ENCODE measurements at places on chromosomes 1 and 21.

DNA sequence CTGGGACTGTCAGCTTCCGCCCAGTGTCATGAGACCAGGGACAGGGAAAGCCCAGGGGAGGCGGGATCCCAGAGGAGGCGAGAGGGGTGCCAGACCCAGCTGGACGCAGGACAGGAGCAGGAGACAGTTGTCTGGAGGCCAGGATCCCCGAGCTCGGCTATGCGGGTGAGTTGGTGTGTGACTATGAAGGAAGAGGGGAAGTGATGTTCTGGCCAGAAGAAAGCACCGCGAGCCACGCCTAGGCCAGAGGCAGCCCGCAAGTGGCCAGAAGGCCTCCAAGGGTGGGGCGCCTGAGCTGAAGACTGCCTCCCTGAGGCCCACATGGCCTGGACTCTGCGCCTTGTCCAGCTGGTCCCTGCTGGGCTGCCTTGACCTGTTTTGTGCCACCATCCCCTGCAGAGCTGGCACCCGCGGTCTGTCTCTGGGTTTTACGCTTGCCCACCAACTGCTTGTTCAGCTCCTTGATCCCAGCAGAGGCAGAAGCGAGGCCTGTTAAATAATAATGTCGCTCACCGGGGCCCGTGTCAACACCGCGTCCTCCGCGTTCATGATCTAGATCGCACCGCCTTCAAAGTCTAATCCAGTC, 85.2 kb upstream of the ACTL8 start:
- DNase-seq = no peak

DNA sequence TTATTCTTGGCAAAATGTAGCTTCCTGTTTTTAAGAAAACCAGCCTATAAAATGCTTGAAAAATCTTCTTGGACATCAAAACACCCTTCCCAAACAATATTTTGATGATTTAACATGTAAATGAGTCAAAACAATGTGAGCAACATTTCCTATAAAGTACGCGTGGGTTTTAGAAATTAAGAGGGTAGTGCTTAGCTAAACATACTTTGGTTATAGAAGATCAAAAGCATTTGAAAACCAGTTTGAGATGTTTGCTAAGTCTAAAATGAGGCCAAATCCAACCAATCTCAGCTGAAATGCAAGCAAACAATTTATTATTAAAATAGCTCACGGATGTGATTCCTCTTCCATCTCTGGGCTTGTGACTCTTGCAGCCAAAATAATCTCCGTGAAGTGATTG, 350.4 kb downstream of the TGFB2 start:
- no peak for DNase-seq

DNA sequence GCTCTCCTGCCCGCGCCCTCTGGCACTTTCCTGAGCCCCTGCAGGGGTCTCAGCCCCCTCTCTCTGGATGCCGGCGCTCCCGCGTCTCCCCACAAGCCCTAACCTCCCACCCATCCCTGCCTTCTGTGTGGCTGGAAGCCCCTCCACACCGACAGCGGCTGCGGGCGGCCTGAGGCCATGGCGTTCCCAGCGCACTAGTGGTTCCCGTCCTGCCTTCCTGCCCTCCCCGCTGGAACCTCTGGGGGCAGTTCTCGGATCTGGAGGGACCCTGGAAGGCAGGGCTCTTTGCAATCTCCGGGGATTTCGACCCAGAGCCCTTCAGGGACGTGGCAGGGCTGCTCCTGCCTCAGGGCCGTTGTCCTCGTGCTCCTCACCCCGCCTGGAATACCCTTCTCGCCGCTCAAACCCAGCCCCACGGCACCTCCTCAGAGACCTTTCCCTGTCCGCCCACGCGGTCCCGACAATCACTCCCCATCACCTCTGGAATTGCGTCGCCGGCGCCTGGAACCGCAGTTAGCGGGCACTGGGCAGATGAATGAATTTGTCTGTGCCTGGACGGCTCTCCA, 493 bp upstream of the ESPN start:
- DNase-seq = no peak

GRCh38 chr1:215599418-215600074, 32.4 kb downstream of the KCTD3 start:
- no peak for DNase-seq

DNA sequence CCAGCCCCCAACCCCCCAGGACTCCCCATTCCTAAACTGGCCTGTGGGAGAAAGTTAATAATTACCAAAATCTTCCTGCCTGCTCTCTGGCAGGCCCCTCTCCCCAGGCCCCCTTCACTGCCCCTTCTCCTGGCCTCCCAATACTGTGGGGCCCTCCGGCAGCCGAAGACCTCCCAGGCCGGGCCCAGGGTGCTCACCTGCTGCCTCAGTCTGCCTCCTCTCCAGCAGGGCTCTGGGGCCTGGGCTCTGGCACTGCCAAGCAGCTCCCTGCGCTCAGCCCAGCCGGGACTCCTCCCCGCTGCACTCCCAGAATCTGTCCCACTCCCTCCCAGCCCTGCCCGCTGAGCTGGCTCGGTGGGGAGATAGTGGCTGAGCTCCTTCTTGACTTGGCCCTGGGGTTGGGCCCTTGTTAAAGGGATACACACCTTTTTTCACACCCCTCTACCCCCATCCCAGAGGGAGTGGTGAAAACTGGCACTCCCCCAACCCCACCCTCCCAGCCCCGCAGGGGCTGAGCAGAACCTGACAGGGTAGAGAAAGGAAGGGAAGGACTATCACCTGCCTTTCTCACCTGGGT, at the start of gene S100A16:
Gene S100A16 (minus strand): TSS at position 383 of the 577 bp plus-strand sequence. CDS start 4,986 bp downstream, outside the sequence.
- no peak for DNase-seq

GRCh38 chr1:173415490-173415889, 61.6 kb upstream of the PRDX6 start:
- no peak for DNase-seq

DNA sequence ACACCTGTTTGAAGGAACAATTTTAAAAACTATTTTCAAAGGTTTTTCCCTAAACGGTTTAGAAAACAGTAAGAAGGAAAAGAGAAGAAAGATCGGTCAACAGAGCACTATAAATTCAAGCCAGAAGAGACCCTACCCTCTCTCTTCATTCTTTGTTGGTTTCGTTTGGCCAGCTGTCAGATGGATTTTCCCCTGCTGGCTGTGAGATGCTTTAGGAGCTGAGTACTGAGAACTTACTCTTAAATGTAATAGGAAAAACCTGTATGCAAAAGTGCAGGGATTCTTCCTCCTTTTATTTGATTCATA, 1.3 kb upstream of the TXNIP start:
- no peak for DNase-seq

GRCh38 chr1:69233463-69233862, 334.3 kb upstream of the LRRC7 start:
- no peak for DNase-seq

- no peak for DNase-seq
Measured at GRCh38 chr1:204442376-204443259, 31.0 kb upstream of the PPP1R15B start.

- DNase-seq = no peak
Measured at GRCh38 chr1:16191916-16192546, 20.4 kb downstream of the ARHGEF19 start.

GRCh38 chr1:14945132-14946010, 208.2 kb upstream of the TMEM51 start:
- DNase-seq = no peak

DNA sequence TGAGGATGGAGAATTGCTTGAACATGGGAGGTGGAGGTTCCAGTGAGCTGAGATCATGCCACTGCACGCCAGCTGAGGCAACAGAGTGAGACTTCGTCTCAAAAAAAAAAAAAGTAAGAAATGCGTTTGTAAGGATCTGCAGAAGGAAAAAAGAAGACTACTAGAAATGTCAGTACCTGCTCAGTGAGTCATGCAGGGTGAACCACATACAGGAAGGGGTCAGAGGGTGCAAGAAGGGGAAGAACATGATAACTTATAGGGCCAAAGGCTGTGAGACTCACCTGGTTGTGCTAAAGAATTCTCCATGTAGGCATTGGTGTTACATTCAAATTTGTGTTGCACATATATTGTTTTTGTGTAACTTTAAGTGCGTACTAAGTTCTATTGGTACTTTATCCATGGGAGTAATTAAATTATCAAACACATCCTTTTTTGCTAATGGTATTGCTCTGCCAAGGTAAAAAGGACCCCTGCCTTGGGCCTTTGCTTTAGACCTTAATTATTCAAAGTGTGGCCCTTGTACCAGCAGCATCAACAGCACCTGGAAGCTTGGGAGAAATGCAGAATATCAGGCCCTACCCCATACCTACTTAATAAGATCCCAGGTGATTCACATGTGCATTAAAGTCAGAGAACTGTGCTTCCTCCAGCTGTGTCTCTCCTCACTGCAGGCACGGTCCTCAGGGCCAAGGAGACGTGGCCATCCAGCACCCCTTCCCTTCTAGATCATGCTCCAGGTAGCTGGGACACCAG, 96.4 kb upstream of the PPP2R5A start:
- DNase-seq = no peak

GRCh38 chr1:224666913-224667312, 50.8 kb downstream of the CNIH3 start:
- DNase-seq = no peak

DNA sequence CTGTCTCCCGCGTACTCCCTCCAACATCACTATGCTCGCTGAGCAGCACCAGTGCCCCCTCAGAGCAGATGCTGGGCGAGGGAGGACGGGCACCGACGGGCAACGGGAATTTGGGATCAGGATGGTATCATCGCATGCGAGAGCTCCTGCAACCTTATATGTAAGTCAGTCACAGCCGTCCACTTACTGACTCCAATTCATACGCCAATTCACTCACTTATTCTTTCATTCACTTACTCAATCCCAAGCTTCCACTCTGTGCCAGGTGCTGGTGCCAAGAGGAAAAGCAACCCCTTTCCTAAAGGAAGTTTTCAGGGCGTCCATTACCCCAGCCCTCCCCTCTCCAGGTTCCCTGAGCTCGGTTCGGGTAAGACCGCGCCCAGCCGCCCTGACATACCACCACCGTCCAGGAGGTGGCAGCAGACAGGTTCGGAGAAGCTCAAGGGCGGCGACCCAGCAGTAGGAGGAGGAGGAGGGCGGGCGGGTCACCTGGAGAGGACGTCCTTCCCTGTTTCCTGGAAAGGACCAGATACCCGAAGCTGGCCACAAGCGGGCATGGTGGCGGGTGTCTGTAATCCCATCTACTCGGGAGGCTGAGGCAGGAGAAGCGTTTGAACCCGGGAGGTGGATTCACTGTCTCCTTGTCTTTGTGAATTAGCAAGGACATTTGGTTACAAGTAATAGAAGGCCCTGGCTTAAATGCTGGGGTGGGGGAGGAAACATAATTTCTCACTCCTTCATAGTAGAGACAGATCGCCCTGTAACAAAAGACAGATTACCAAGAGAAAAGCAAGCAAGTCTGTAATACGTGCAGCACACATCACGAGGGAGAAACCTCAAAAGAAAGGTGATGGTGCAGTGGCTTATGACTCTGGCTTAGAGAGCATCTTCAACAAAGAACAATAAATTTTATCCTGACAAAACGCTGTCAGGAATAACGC, 7.6 kb upstream of the IL22RA1 start:
- peak; percentile 17 for DNase-seq

DNA sequence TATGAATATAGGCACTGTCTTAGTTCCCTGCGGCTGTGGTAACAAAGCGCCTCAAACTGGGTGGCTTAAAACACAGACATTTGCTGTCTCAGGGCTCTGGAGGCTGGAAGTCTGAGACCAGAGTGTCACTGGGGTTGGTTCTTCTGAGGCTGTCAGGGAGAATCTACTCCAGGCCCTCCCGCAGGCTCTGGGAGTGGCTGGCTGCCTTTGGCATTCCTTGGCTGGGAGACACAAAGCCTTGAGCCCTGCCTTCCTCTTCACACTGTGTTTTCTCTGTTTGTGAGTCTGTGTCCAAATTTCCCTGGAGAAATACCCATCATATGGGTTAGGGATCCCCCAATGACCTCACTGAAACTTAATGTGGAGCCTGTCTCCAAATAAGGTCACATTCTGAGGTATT, 38.5 kb downstream of the B3GALT5 start:
- no peak for DNase-seq

DNA sequence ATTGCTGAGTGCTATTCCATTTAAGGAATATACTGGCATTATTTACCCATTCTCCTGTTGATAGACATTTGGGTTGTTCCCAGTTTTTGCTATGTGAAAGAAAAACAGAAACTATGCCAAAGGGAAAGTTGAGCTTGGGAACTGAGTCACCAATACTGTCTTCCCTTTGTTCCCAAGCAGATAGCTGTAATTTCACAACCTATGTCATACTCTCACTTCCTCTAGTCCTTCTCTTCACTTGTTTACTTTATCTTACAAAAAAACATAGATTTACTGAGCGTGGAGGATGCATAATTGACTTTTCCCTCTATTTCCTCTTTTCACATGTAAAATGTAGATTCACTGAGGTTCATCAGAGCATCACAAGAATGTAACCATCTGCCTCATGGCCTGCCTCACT, 32.4 kb upstream of the PGBD5 start:
- DNase-seq = no peak

GRCh38 chr1:235943581-235944114, 76.9 kb upstream of the LYST start:
- DNase-seq = no peak

GRCh38 chr1:156750711-156751450, 594 bp downstream of the HDGF start:
- DNase-seq = peak; percentile 25
